Lung (tissue), 17 donors: ENCODE measurements at places on chromosomes 13 and 19. TPM values are rescaled to one million over a fixed set of nuclear protein-coding genes. Genes with fewer than 3 reads are reported as not detected.

- no peaks in the 10 kb centered on the region for H3K36me3 ChIP-seq
- H3K27ac ChIP-seq: no peak overlapping the region
- H3K4me1 ChIP-seq: no peaks in the 10 kb centered on the region
- peak; percentile 56 for DNase-seq
- H3K4me3 ChIP-seq: peak overlapping the region; percentile 10
Measured at GRCh38 chr19:55068950-55069864, 6.3 kb upstream of the RDH13 start.

- H3K36me3 ChIP-seq: no peaks in the 10 kb centered on the region
- DNase-seq: no peak
- no peaks in the 10 kb centered on the region for H3K4me1 ChIP-seq
Measured at GRCh38 chr19:10096615-10096963, 5.9 kb downstream of the ANGPTL6 start.

DNA sequence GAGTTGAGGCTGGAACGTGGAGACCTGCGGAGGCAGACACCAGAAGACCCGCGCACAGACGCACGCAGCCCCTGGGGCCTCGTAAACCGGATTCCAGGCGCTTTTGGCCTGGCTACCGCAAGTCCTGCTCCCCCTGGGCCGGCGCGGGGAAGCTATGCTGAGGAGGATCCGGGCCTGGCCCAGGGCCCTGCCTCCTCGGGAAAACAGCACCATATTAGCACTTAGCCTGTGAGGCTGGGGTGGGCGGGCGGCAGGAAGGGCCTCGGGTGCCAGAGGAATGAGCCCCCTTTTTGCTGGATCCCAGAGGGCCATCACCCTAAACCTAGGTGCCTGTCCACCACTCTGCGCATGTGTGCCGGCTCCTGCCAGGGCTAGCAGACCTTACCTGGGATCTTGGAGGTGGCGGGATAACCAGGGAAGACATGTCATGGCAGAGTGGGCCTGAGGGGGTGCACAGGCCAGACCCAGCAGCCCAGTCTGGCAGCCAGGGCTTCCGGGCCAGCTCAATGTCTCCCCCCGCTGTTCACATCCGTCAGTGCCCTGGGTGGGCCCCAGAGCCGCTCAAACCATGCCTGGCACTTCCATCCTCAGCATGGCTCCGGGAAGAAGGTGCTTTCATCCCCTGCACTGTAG lies 7.3 kb downstream of the ELOF1 start:
- no peaks in the 10 kb centered on the region for H3K4me1 ChIP-seq
- no peaks in the 10 kb centered on the region for H3K27me3 ChIP-seq
- no peak overlapping the region for H3K4me3 ChIP-seq
- H3K27ac ChIP-seq: no peak overlapping the region
- peaks cover 2% of the 10 kb centered on the region for H3K36me3 ChIP-seq

GRCh38 chr13:74226791-74227475 lies 92.7 kb upstream of the KLF12 start:
- H3K27me3 ChIP-seq: no peaks in the 10 kb centered on the region
- H3K4me1 ChIP-seq: no peaks in the 10 kb centered on the region
- H3K36me3 ChIP-seq: no peaks in the 10 kb centered on the region
- H3K4me3 ChIP-seq: no peak overlapping the region

GRCh38 chr19:48004236-48004635 lies 9.8 kb downstream of the ELSPBP1 start:
- no peak overlapping the region for H3K4me3 ChIP-seq
- H3K4me1 ChIP-seq: no peaks in the 10 kb centered on the region
- DNase-seq: no peak
- H3K27ac ChIP-seq: no peak overlapping the region

GRCh38 chr19:13978351-13979243 lies 26.3 kb downstream of the DCAF15 start:
- DNase-seq: peak; percentile 91
- H3K27me3 ChIP-seq: no peaks in the 10 kb centered on the region
- H3K4me3 ChIP-seq: no peak overlapping the region
- peak overlapping the region; percentile 74 for H3K27ac ChIP-seq
- H3K4me1 ChIP-seq: peaks cover 7% of the 10 kb centered on the region

DNA sequence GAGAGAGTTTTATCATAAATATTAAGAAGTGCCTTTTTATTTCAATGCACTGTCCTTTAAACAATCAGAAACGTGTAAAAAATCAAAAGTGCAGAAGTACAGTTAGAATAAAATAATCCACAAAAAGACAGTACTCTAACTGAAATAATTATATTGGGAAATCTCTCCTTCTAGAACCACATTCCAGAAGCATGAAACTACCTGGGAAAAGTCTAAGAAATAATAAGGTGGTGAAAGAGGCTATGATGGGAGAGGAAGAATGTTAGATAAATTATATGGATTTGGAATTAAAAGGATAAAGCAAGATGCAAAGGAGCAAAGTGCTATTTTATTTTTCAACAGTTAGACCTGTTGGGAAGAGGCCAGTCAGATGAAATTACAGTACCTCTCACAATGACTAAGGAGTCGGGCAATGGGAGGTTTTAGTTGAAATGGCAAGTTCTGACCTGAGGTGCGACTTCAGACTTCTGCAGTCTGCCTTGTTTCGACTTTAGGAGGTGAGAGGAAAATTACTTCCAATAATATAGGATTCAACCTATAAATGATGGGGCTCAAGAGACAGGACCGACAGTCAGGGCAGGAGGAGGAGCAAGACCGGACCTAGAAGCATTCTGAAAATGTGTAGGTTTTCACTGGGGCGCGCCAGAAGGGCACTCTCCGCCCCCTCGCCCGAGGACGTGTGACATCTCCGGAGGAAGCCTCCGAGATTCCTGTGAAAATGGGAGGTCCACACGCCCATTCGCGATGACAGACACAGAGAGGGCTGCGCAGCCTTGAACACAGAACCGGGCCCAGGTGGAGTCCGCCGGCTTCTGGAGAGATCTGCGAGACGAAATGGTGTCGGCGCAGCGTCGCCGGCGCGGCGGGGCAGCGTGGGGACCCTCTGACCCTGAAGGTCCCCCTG lies 717 bp downstream of the SPRYD7 start:
- peak overlapping the region; percentile 96 for H3K27ac ChIP-seq
- H3K4me1 ChIP-seq: no peaks in the 10 kb centered on the region
- peak overlapping the region; percentile 97 for H3K4me3 ChIP-seq
- peak; percentile 47 for DNase-seq
- H3K36me3 ChIP-seq: no peaks in the 10 kb centered on the region

DNA sequence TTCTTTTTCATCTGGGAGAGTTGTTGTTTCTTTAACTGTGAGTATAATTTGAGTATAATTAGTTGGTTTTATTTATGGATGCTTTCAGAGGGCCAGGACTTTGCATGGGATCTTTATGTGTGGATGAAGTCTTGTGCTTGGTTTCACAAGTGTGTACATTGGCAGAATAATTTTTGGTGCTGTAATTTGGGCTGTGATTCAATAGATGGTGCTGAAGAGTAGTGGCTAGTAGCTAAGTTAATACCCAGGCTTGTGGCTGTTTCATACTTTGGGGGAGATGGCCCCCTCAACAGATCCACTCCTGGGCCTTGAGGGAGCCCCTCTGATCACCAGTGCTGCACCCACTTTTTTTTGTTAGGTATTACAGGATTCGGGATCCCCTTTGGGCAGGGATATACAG lies 1142.4 kb downstream of the SLITRK1 start:
- DNase-seq: no peak
- no peak overlapping the region for H3K27ac ChIP-seq
- no peaks in the 10 kb centered on the region for H3K4me1 ChIP-seq

- H3K27ac ChIP-seq: no peak overlapping the region
- no peaks in the 10 kb centered on the region for H3K27me3 ChIP-seq
- no peaks in the 10 kb centered on the region for H3K36me3 ChIP-seq
- no peak overlapping the region for H3K4me3 ChIP-seq
- DNase-seq: peak; percentile 39
Measured at GRCh38 chr13:44318161-44318560, 55.5 kb upstream of the SERP2 start.

- no peaks in the 10 kb centered on the region for H3K27me3 ChIP-seq
- H3K4me1 ChIP-seq: no peaks in the 10 kb centered on the region
- no peak for DNase-seq
- no peak overlapping the region for H3K4me3 ChIP-seq
- peaks cover 62% of the 10 kb centered on the region for H3K36me3 ChIP-seq
Measured at GRCh38 chr19:10136936-10137335, 17.2 kb upstream of the EIF3G start.

DNA sequence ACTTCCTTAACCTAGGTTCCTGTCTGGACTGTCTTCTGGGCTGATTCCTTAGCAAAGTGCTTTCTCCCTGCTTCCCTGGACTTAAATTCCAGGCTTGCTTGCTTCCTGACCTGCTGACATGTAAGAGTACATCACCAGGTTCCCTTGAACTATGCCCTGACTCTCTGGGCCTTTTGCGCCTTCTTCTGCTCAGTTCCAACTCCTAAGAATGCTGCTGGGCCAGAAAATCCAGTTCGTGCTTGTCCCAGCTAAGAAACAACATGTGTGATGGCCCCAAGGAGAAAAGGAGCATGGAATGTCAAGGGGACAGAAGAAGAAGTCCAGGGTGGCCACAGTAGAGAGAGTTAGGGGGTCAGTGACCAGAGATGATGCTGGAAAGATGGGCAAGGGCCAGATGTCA lies 42.6 kb upstream of the MBNL2 start:
- H3K27me3 ChIP-seq: no peaks in the 10 kb centered on the region
- no peak overlapping the region for H3K27ac ChIP-seq
- no peak overlapping the region for H3K4me3 ChIP-seq
- DNase-seq: peak; percentile 23

- H3K27me3 ChIP-seq: no peaks in the 10 kb centered on the region
- H3K4me1 ChIP-seq: no peaks in the 10 kb centered on the region
- H3K36me3 ChIP-seq: peaks cover 18% of the 10 kb centered on the region
- no peak overlapping the region for H3K27ac ChIP-seq
Measured at GRCh38 chr19:37355901-37356300, 15.0 kb upstream of the ZNF527 start.

DNA sequence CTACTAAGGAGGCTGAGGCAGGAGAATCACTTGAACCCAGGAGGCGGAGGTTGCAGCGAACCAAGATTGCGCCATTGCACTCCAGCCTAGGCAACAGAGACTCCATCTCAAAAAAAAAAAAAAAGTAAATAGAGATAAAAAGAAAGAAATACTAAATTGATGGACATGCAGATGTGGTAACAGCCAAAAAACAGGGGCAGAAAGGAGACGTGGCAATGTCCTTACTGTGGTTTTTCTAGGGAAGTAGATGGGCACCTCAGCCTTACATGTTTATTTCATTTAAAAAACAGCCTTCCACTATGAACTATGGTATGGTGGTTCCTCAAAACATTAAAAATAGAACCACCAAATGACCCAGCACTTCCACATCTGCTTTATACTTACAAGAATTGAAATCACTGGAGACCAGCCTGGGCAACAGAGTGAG lies 6.5 kb upstream of the EIF3G start:
- no peaks in the 10 kb centered on the region for H3K27me3 ChIP-seq
- H3K4me1 ChIP-seq: no peaks in the 10 kb centered on the region
- no peaks in the 10 kb centered on the region for H3K36me3 ChIP-seq
- H3K27ac ChIP-seq: no peak overlapping the region

GRCh38 chr19:42466521-42467182 lies 23.9 kb upstream of the CXCL17 start:
- H3K4me1 ChIP-seq: peaks cover 13% of the 10 kb centered on the region
- H3K4me3 ChIP-seq: no peak overlapping the region
- H3K27me3 ChIP-seq: no peaks in the 10 kb centered on the region
- H3K27ac ChIP-seq: no peak overlapping the region
- no peaks in the 10 kb centered on the region for H3K36me3 ChIP-seq
- no peak for DNase-seq

DNA sequence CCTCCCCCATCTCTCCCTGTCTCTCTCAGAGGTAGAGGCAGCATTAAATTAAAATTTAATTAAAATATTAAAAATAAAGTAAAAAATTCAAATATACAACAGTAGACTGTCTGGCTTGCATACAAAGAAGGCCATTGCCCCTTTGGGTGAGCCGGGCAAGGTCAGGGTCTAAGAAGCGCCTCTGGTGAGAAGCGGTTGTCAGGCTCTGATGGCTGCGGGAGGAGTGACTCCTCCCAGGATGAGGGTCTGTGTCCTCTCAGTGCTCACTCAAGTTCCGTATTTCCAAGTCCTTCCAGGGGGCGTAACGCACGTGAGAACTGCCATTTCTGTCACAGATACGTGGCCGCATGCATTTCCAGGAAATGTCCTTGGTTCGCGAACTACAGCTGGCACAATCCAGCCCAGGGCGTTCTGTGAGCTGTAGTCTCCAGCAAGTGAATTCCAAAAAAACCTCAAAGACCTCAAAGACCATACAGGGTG lies 737 bp upstream of the ZNF181 start:
- no peaks in the 10 kb centered on the region for H3K27me3 ChIP-seq
- peak; percentile 84 for DNase-seq
- H3K27ac ChIP-seq: peak overlapping the region; percentile 100
- peak overlapping the region; percentile 91 for H3K4me3 ChIP-seq

Gene KLK11
- 23.6 TPM for polyA plus RNA-seq

Gene KIR3DL1
- polyA plus RNA-seq: 0.16 TPM

Gene LSR
- polyA plus RNA-seq: 60.0 TPM

Gene PABPC3
- polyA plus RNA-seq: 0.10 TPM
